ENCODE measurements at places on chromosomes 2 and 18. TPM values are rescaled to one million over a fixed set of nuclear protein-coding genes. Genes with fewer than 3 reads are reported as not detected.

PTGR3 gene
- 26.1 TPM for polyA plus RNA-seq

ALPG gene
- polyA plus RNA-seq = not detected

CRYGC gene
- polyA plus RNA-seq = not detected

ADCYAP1 gene
- not detected for polyA plus RNA-seq

ANO7 gene
- polyA plus RNA-seq = not detected

GALNT1 gene
- polyA plus RNA-seq = 28.5 TPM

AKAIN1 gene
- polyA plus RNA-seq = not detected

ZNF804A gene
- not detected for polyA plus RNA-seq

IL37 gene
- polyA plus RNA-seq = not detected

KIF3C gene
- polyA plus RNA-seq = 2.5 TPM

SERPINB12 gene
- polyA plus RNA-seq = not detected

UGT1A3 gene
- not detected for polyA plus RNA-seq

ST8SIA5 gene
- not detected for polyA plus RNA-seq

DNA sequence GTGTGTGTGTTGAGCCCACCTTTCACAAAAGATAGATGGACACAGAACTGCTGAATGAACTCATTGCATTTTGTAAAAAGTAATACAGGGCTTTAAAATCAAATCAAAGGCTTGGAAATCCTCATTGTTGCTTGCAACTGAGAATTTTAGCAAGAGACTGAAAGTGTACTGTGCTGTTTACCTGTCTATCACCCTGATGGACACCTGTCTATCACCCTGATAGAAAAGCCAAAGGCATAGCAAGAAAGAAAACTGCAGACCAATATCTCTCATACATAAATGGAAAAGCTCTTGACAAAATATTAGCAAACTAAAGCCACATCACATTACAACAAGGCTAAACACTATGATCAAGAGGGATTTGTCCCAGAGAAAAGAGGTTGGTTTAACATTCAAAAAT is 107.5 kb upstream of the TMEM18 start:
- DNase-seq = no peak
- peaks cover 7% of the 10 kb centered on the region for H3K36me3 ChIP-seq
- no peak overlapping the region for H3K4me3 ChIP-seq
- no peaks in the 10 kb centered on the region for H3K4me1 ChIP-seq
- no peak overlapping the region for H3K27ac ChIP-seq
- peaks cover 7% of the 10 kb centered on the region for H3K27me3 ChIP-seq

- H3K4me1 ChIP-seq = peaks cover 67% of the 10 kb centered on the region
- H3K36me3 ChIP-seq = peaks cover 14% of the 10 kb centered on the region
- no peak overlapping the region for H3K27ac ChIP-seq
- no peak overlapping the region for H3K4me3 ChIP-seq
- DNase-seq = no peak
These were observed 10.7 kb downstream of the PRPF40A start for GRCh38 chr2:152706477-152707021.

DNA sequence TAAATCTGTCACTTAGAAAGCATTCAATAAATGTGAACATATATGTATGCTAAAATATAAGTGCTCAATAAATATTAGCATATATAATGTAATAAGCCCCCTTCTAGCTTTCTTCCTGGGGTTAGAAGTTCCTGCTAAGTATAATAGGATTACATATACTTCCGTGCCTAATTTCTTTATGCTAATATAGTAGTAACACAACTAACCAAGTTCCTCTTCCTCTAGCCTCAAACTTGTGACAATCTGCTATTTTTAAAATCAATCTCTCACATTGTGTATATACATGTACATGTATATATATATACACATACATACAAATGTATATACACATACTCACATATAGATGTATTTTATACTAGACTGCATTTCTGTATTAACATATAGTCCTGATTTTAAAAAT is 32.2 kb downstream of the TLK1 start:
- H3K4me3 ChIP-seq = no peak overlapping the region
- peaks cover 2% of the 10 kb centered on the region for H3K27me3 ChIP-seq
- DNase-seq = no peak
- no peaks in the 10 kb centered on the region for H3K36me3 ChIP-seq
- H3K4me1 ChIP-seq = peaks cover 47% of the 10 kb centered on the region

GRCh38 chr2:207484444-207485391 is 45.0 kb upstream of the CREB1 start:
- no peaks in the 10 kb centered on the region for H3K36me3 ChIP-seq
- H3K4me1 ChIP-seq = no peaks in the 10 kb centered on the region
- DNase-seq = no peak
- H3K27me3 ChIP-seq = peaks cover 2% of the 10 kb centered on the region

GRCh38 chr2:152468899-152469692 is 134.1 kb downstream of the FMNL2 start:
- H3K36me3 ChIP-seq = no peaks in the 10 kb centered on the region
- peaks cover 3% of the 10 kb centered on the region for H3K4me1 ChIP-seq
- DNase-seq = no peak
- H3K27ac ChIP-seq = no peak overlapping the region
- peaks cover 5% of the 10 kb centered on the region for H3K27me3 ChIP-seq

- H3K4me1 ChIP-seq = no peaks in the 10 kb centered on the region
- H3K36me3 ChIP-seq = no peaks in the 10 kb centered on the region
- DNase-seq = no peak
- H3K27ac ChIP-seq = no peak overlapping the region
- no peak overlapping the region for H3K4me3 ChIP-seq
- H3K27me3 ChIP-seq = peaks cover 9% of the 10 kb centered on the region
These were observed 72.9 kb downstream of the CIB4 start for GRCh38 chr2:26568076-26568890.

DNA sequence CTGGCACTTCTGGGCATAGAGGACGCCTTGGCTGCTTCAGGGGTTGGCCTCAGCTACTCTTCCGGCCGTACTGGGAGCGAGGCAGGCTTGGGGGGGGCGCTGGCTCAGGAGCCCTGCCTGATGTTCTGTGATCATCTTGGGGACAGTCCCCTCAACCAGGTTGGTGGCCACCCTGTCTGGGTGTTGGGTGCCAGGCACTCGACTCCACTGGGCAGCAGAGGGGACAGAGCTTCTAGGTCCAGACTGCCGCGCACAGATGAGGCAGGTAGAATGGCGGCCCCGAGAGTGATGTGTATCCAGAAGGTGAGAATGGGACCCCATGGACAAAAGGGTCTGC is 84.9 kb downstream of the ASB1 start:
- no peak overlapping the region for H3K27ac ChIP-seq
- H3K4me3 ChIP-seq = no peak overlapping the region
- DNase-seq = no peak
- H3K27me3 ChIP-seq = peaks cover 8% of the 10 kb centered on the region
- no peaks in the 10 kb centered on the region for H3K4me1 ChIP-seq

GRCh38 chr18:26425148-26425531 is 123.2 kb downstream of the KCTD1 start:
- no peak overlapping the region for H3K4me3 ChIP-seq
- H3K36me3 ChIP-seq = no peaks in the 10 kb centered on the region
- no peak overlapping the region for H3K27ac ChIP-seq
- H3K4me1 ChIP-seq = peaks cover 1% of the 10 kb centered on the region
- H3K27me3 ChIP-seq = peaks cover 4% of the 10 kb centered on the region

GRCh38 chr2:32863803-32864202 is 83.0 kb upstream of the LTBP1 start:
- DNase-seq = no peak
- peaks cover 4% of the 10 kb centered on the region for H3K27me3 ChIP-seq
- no peaks in the 10 kb centered on the region for H3K36me3 ChIP-seq
- peaks cover 26% of the 10 kb centered on the region for H3K4me1 ChIP-seq
- H3K27ac ChIP-seq = no peak overlapping the region
- no peak overlapping the region for H3K4me3 ChIP-seq

- H3K27ac ChIP-seq = no peak overlapping the region
- no peak for DNase-seq
- H3K4me1 ChIP-seq = peaks cover 31% of the 10 kb centered on the region
- H3K36me3 ChIP-seq = peaks cover 6% of the 10 kb centered on the region
- H3K27me3 ChIP-seq = peaks cover 4% of the 10 kb centered on the region
- no peak overlapping the region for H3K4me3 ChIP-seq
These were observed 37.9 kb downstream of the ODC1 start for GRCh38 chr2:10410001-10410822.

DNA sequence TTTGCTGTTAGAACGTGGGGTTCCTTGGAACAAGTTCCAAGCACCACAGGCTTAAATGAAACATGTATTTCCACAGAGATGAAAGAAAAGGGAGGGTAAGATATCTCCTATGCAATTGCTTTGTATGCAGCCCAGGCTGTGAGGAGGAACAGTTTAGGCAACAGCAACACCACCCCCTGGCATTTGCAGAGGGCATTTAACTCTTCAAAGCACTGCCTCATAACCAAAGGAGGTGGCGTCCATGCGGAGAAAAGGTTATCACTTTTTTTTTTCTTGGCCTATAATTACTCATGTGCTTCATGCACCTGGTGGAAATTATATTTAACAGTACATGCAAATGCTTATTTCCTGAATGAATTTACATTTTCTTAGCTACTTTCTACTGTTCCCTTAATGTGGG is 286.0 kb downstream of the LPIN1 start:
- H3K27ac ChIP-seq = no peak overlapping the region
- DNase-seq = no peak
- H3K4me3 ChIP-seq = no peak overlapping the region
- peaks cover 56% of the 10 kb centered on the region for H3K4me1 ChIP-seq

DNA sequence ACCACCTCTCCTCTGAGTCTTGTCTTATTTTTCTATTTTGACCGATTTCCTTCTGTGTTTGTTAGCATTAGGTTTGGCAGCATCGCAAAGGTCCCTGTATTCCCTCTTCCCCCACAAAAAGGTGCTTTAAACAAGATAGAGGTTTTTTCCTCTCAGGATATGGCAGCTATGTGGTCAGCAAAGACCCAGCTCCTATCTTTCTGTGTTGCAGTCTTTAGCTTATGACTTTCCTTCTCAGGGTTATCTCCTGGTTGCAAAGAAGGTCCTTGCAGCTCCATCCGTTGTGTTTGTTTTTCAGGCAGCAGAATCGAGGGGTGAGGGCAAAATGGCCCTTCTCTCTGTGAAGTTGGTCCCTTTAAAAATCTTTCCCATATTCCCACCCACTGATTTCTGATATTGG is 38.4 kb downstream of the GALNT1 start:
- no peaks in the 10 kb centered on the region for H3K27me3 ChIP-seq
- H3K27ac ChIP-seq = no peak overlapping the region
- DNase-seq = no peak

DNA sequence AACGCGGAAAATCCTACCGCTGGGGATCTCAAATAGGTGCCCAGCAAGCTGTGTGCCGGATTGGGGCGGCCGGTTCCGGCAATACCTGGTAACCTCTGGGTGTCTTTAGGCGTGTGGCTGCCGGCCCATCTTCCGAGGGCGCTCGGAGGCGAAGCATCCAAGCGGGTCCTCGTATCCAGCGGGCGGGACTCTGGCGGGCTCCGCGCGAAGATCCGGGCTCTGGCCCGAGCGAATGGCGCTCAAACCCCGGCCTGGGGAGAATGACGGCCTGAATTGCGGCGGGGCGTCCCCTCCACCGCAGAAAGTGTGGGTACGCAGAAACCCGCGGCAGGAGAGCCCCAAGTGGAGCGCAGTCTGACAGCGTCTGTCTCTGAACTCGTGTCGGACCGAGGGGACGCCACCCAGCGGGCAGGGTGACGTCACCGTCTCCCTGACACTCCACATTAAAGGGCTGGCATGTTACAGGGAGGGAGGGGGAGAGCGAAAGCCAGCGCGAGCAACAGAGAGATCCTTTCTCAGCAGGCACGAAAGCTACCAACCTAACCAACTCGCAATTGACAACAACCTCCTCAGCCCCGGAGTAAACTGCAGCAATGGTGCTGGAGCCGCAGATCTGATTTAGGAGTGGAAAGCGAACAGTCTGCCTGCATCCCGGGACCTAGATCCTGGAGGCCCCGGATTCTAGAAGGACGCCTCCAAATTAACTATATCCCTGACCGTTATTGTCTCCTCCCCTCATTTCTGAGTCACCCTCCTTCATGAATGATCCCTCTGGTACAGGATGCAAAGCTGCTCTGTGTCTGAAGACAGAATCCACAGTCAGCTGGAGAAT is at the start of gene SKOR2:
Gene SKOR2, minus strand, starts transcription at position 372 of the 832 bp plus-strand sequence. CDS start 2,477 bp downstream, outside the sequence.
- peaks cover 33% of the 10 kb centered on the region for H3K27me3 ChIP-seq
- no peaks in the 10 kb centered on the region for H3K4me1 ChIP-seq
- peaks cover 4% of the 10 kb centered on the region for H3K36me3 ChIP-seq
- no peak within 1 kb of the TSS for H3K4me3 ChIP-seq
